Fibroblast of skin of right biceps (primary cell): ENCODE measurements at places on chromosomes 12 and 14.
A peak's percentile ranks its signal among the peaks of the same experiment; 100 is the strongest.

GRCh38 chr14:93855737-93856136 is 67.5 kb upstream of the PRIMA1 start:
- no peak for DNase-seq

- DNase-seq: no peak
These were observed 2.0 kb upstream of the MYH7 start for GRCh38 chr14:23437133-23438100.

GRCh38 chr12:52634266-52635056 is 16.1 kb upstream of the KRT73 start:
- DNase-seq: no peak

GRCh38 chr12:56884421-56884820 is 49.8 kb downstream of the SDR9C7 start:
- DNase-seq: peak; percentile 64

DNA sequence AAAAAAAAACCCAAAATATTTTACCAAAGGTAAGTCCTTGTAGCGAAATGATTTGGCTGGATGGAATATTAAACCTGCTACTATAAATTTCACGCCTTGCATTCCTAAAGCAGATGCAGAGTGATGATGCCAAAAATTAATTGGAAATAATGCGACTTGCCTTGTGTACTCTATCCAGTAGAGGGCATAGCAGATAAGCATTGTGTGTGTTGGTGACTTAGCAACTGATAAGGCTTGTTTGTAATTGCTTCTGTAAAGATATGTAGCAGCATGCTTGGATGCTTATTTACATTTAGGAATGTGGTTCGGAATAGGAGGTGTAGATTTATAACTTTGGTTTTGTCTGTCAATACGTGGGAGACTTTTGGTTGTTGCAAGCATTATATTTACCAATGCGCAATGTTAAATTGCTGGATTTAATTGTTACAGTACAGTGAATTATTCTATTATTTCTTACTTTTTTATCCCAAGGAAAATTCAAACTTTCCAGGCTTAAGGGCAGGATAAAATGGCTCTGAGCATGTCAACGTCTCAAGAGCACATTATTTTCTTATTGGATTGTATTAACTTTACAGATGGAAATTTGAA is 80.5 kb downstream of the TMEM260 start:
- peak; percentile 41 for DNase-seq

GRCh38 chr12:46246021-46246700 is 22.7 kb downstream of the SLC38A1 start:
- DNase-seq: no peak

- peak; percentile 70 for DNase-seq
These were observed 13.4 kb downstream of the CKAP4 start for GRCh38 chr12:106234449-106234848.

DNA sequence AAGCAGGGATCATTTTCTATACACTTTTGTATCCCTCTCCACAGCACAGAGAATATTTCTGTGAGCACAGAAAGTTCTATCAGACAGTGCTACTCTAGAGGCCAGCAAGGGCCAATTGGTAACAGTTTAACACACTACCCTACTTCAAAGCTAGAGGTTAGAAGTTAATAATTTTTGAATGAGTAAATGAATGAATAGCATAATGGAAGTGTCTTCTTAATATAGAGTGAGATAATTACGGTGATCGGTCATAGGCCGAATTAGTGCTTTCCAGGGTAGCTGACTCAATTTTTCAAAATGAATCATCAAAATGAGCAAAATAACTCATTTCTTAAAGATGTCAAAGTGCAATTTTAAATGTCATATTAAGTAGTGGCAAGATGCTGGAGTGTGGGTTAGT is 67.0 kb upstream of the CCDC198 start:
- no peak for DNase-seq

DNA sequence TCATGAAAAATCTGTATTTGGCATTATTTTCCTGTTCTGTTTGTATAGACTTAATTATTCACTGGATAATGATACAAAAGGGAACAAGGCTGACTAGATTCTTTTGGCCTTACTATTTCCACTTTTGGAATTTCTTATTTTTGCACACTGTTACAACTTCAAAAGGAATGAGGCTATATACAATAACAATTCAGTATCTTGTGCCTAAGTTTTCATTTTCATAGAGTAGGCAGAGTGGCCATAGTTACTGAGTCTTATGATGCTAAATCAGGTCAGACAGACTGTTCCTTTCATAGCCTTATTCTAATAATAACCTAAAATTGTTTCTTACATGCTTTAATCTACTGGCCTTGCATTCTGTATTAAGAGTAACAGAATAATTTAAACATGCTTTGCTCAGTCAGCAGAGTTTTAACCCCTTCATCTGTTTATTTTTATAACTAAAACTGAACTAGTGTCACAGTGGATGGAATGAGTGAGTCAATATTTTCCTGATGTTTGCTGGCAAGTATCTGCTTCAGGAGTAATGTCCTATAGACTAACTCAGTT is 10.5 kb downstream of the TTC8 start:
- peak; percentile 82 for DNase-seq

- DNase-seq: no peak
These were observed 326.5 kb upstream of the TBX3 start for GRCh38 chr12:115010324-115010995.

GRCh38 chr12:93115198-93115601 is 186.1 kb upstream of the EEA1 start:
- peak; percentile 77 for DNase-seq

DNA sequence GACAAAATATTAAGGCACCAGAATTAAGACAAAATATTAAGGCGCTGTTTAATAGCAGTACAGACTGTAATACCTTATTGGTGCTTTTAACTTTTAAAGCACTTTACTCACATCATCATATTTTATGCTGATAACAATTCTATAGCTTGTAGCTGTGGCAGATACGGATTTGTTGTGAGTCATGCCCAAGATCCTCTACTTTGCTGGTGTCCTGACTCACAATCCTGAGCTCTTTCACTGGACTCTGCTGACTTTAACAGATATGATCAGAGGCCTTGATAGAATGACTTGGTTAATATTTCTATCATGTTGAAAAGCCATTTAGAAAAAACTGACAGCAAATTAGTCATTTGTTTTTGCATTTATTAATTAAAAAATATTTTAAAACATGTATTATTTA is 99.0 kb upstream of the PKP2 start:
- DNase-seq: no peak

DNA sequence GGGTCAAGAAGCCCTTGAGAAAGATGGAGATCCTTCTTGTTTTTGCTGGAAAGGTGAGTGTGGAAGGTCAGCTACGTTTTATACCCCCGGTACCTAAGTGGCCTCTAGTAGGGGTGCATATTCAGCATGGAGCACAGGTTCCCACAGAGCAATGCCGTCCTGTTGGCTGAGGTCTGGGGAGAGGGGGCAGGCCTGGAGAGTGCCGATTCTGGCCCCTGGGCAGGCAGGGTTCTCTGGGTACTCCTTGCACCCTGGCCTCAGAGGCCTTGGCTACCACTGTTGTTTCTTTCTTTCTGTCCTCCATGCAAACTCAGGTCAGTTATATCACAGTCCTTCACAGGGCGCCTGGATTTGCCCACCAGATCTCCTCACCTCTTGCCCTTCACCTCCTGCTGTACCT is 8.5 kb downstream of the RBP5 start:
- DNase-seq: no peak

- no peak for DNase-seq
These were observed 7.9 kb upstream of the PRH1 start for GRCh38 chr12:10891937-10892336.

GRCh38 chr14:55279384-55279783 is 8.2 kb downstream of the FBXO34 start:
- no peak for DNase-seq

DNA sequence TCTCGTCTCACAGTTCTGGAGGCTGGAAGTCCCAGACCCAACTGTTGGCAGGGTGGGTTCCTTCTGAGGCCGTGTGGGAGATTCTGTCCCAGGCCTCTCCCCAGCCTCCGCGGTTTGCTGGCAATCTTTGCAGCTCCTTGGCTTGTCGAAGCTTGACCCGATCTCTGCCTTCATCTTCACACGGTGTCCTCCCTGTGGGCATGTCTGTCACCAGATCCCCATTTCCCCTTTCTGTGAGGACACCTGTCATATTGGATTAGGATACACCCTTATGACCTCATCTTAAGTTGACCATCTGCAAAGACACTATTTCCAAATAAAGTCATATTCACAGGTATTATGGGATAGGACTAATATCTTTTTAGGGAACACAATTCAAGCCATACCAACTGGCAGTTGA is 22.6 kb upstream of the LRP1-AS start:
- no peak for DNase-seq

DNA sequence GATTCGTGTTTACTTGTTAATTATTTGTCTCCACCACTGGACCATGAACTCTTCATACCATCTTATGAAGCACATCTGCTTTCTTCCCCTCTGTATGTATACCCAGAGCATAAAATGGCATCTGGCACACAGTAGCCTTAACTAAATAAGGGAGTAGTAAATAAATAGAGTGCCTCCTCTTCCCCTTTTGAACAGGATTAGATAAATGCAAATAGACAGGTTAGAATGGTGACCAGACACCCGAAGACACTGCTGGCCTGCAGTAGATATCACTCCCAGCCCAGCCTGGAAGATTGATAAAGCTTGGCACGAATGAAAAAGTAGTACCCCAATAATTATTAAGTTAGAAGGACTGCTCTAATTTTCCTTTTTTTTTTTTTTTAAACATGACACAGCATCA is 6.9 kb downstream of the GALNT4 start:
- DNase-seq: no peak

GRCh38 chr14:73358187-73358586 is 100.2 kb downstream of the NUMB start:
- no peak for DNase-seq

DNA sequence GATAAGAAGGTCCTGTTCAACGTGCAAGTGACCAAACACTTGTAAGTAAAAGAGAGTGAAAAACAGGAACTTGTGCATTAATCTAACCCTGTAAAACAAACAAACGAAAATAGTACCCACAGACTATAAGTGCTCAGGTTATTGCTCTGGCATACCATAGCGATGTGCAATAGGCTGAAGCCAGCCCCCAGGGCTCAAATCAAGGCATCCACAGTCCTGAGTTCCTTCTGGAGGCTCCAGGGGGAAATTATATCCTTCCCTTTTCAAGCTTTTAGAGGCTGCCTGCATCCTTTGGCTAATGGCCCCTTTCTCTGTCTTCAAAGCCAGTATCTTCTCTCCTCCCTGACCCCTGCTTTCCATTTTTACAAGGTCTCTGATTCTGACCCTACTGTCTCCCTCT is 8.1 kb upstream of the CMAS start:
- DNase-seq: no peak

DNA sequence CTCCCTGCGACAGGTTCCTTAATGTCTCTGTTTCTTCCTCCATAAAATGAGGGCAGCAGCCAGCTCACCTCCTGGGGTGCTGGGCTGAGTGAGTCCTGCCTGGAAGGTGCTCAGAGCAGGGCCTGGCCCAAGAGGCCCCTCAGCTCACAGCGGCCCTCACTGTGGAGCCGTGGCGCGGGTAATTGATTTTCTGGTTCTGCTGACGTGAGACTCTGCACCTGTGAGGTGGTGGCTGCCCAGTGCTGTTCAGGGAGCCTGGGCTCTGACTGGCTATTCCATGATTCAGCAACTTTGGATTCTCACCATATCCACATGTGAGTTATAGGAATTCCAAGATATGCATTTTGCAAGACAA is 266.6 kb downstream of the ADGRD1 start:
- no peak for DNase-seq

DNA sequence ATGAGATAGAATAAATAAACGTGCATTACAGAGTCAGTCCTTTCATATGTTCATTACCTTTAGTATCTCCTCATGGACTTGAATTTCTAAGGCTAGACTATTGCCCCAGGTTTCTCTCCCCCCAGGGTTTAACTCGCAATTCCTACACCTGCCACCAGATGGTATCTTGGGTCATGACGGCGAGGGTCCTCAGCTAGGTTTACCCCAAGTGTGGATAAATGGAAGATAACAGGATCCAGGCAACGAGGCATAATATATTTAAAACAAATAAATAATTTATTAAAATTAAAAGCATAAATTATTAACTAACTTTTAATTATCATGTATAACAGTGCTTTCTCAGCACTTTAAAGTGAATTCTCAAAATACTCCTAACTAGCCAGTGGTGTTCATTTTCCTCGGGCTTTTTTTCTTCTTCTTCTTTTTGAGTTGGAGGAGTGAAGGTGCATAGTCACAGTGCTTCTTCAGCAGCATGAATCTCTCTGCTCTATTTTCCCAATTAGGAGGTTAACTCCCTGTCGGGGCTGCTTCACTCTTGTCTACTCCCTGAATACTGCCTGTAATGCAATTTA is 243.5 kb upstream of the CAND1 start:
- DNase-seq: peak; percentile 29

GRCh38 chr12:13195785-13196129 is 769 bp upstream of the EMP1 start:
- peak; percentile 65 for DNase-seq

- peak; percentile 37 for DNase-seq
These were observed 53.4 kb downstream of the PLCZ1 start for GRCh38 chr12:18684430-18684829.

GRCh38 chr12:43208221-43208620 is 343.8 kb downstream of the ADAMTS20 start:
- peak; percentile 24 for DNase-seq

DNA sequence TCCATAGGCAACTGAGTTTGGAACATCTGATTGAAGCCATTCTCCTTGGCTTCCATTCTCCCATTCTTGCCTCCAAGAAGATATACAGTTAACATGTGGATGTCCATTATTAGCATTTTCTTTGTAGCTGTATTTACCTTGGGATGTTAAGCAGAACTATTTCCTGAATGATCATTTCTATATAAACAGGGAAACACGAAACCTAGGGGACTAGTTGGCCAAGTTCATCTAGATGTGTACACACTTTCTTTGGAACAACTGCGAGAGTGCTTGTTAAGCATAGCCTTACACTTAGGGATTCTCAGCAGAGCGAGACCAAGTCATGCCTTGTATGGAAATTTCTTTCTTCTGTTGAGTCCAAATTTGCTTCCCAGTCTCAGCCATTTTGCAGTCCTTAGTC is 42.1 kb downstream of the DRAM1 start:
- DNase-seq: no peak

GRCh38 chr12:89662623-89663022 is 46.0 kb downstream of the ATP2B1 start:
- no peak for DNase-seq

- no peak for DNase-seq
These were observed 1.0 kb downstream of the CLBA1 start for GRCh38 chr14:104986487-104987164.

GRCh38 chr14:50813544-50813863 is 17.5 kb downstream of the NIN start:
- no peak for DNase-seq

GRCh38 chr14:76589246-76589645 is 172.0 kb upstream of the VASH1 start:
- DNase-seq: no peak

DNA sequence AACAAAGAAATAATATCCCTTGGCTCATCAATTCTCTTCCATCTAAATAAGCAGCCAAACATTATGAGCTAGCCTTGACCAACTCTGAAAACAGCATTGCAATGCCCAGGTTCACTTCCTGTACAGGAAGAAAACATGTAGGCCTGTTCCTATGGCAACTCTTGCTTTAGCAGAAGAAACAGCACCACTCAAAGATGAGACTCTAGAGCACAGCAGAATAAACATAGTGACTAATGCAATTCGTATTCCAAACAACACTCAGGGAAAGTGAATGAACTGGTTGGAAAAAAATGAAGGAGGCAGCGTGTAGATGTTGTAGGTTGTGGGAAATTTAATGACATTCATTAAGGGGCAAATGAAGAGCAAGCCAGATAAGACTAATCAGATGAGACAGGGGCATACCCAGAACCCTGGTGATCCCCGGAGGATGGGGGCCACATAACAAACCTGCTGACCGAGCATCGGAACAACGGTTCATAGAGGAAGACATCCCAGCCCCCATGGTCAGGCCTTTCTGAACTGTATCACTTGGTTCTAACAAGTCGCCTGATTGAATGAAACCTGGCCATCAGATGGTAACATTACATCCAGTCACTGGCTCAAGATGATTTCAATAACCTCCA is 9.0 kb downstream of the ARHGDIB start:
- DNase-seq: peak; percentile 93
